ENCODE measurements at places on chromosomes 12 and 14. TPM values are rescaled to one million over a fixed set of nuclear protein-coding genes. Genes with fewer than 3 reads are reported as not detected.

The LRRC10 gene
- total RNA-seq = not detected

The E2F7 gene
- total RNA-seq = 0.28 TPM

DNA sequence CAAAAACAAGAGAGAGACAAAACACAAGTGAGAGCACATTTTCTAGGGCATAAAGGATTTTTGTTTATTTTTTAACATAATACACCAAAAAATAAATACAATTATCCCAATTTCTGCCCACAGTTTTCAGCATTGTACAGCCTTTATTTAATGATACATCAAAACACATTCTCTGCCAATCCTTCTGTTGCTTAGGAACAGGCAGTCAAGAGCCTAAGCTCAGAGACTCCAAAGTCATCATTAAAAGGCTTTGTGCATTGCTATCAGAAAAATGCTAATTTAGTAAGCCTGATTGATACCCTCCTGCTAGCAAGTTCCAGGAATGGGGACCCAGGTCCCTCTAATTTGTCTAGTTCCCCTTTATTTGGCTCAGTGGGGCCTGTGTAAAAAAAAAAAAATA, 536.5 kb downstream of the RPS29 start:
- DNase-seq = no peak
- H3K4me1 ChIP-seq = no peaks in the 10 kb centered on the region
- H3K27ac ChIP-seq = no peak overlapping the region
- H3K4me3 ChIP-seq = no peak overlapping the region

- H3K4me3 ChIP-seq = no peak overlapping the region
- no peaks in the 10 kb centered on the region for H3K36me3 ChIP-seq
- peak overlapping the region; percentile 13 for H3K27ac ChIP-seq
- no peaks in the 10 kb centered on the region for H3K27me3 ChIP-seq
These were observed 18.7 kb upstream of the CPM start for GRCh38 chr12:68951652-68952051.

- no peak for DNase-seq
- H3K4me3 ChIP-seq = no peak overlapping the region
- H3K36me3 ChIP-seq = no peaks in the 10 kb centered on the region
- H3K27ac ChIP-seq = no peak overlapping the region
- H3K4me1 ChIP-seq = no peaks in the 10 kb centered on the region
- no peaks in the 10 kb centered on the region for H3K27me3 ChIP-seq
These were observed 20.1 kb upstream of the CRADD start for GRCh38 chr12:93657071-93657470.

DNA sequence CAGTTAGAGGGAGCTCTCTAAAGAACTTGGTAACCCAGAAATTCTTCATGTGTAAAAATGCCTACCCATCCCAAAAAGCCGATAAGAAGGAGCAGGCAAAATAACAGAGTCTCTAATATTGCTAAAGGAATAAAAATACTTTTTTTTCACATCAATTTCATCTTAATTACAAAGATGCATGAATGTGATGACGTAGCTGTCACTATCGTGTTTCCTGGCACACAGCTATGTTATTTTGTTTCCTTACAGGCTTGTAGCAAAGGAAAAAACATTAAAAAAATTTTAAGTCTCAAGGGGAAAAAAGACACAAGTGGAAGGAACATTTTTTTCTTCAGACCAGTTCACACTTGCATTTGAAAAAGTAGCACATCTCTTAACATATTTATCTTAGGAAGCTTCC, 10.3 kb upstream of the LGALS3 start:
- no peak for DNase-seq
- H3K4me3 ChIP-seq = no peak overlapping the region
- peaks cover 33% of the 10 kb centered on the region for H3K4me1 ChIP-seq
- H3K27ac ChIP-seq = no peak overlapping the region
- H3K27me3 ChIP-seq = no peaks in the 10 kb centered on the region

GRCh38 chr14:74084277-74085046, at the start of the genes ALDH6A1 and LIN52:
ALDH6A1 (minus strand) TSS chr14:74084453; CDS start chr14:74084394, 59 bp downstream.
LIN52 (plus strand) TSS chr14:74084956; CDS start chr14:74084975, 19 bp downstream.
- H3K27me3 ChIP-seq = no peaks in the 10 kb centered on the region
- peak within 1 kb of the TSS; percentile 97 for H3K27ac ChIP-seq
- H3K4me3 ChIP-seq = peak within 1 kb of the TSS; percentile 91
- DNase-seq = peak; percentile 100
- peaks cover 19% of the 10 kb centered on the region for H3K4me1 ChIP-seq

GRCh38 chr12:68422956-68423574, 90.9 kb upstream of the MDM1 start:
- H3K4me3 ChIP-seq = no peak overlapping the region
- H3K27me3 ChIP-seq = no peaks in the 10 kb centered on the region
- H3K27ac ChIP-seq = no peak overlapping the region
- DNase-seq = peak; percentile 15
- H3K4me1 ChIP-seq = no peaks in the 10 kb centered on the region

DNA sequence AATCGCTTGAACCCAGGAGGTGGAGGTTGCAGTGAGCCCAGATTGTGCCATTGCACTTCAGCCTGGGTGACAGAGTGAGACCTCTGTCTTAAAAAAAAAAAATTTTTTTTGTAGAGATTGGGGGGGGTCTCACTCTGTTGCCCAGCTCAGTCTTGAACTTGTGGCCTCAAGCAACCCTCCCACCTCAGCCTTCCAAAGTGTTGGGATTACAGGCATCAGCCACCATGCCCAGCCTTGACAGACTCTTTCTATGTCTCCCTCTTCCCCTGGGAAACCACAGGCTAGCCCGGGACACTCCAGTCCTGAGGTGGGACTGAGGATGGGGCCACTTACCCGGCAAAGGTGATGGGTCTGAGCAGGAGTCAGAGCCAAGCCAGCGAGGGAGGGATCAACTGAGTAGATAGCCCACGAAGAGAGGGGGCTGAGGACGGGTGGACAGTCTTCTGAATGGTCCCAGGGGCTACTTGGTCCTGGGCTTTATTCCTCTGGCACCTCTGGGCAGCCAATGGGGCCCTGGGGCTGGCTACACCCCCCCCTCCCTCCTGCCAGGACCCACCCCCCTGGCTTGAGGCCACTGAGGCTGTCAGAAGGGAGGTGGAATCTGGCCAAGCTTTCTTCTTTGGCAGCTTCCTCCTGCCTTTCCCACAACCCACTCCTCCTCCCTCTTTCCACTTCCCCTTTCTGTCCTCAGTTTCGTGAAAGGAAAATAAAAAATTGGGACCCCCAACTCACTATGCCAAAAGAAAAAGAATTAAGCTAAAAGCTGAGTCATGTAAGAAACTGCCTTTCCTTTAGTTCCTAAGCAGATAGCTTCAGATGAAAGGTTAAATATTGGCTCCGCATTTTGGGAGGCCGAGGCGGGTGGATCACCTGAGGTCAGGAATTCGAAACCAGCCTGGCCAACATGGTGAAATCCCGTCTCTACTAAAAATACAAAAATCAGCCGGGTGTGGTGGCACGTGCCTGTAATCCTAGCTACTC, at the start of gene SDS:
SDS (minus strand) TSS at position 453 of the 981 bp plus-strand sequence. CDS start 4,179 bp downstream, outside the sequence.
- H3K36me3 ChIP-seq = no peaks in the 10 kb centered on the region
- no peaks in the 10 kb centered on the region for H3K4me1 ChIP-seq
- no peak within 1 kb of the TSS for H3K27ac ChIP-seq

DNA sequence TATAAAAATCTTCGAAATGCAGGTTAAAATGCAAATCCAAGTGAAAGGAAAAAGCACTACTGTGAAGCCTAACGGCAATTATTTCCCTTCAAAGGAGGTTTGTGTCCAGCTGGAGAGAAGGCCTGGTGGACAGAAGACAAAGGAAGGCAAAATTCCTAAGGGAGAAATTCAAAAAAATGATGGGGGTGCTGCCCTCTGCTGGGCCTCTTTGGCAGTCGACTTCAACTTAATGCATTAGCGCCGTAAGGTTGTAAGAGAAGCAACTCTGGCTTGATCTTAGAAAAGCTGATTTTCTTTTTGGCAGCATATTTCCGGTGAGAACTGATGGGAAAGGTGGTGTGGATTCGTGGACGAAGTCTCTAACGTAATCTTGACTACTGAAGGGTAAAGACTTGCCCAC, 34.3 kb upstream of the CHFR start:
- no peak overlapping the region for H3K27ac ChIP-seq
- peaks cover 3% of the 10 kb centered on the region for H3K36me3 ChIP-seq
- no peak overlapping the region for H3K4me3 ChIP-seq

All from kidney (tissue), 22 donors.